Activated CD4-positive, alpha-beta T cell treated with anti-CD3 and anti-CD28 coated beads for 36 hours (primary cell): ENCODE measurements at places on chromosomes 1 and 21.
A peak's percentile ranks its signal among the peaks of the same experiment; 100 is the strongest.

GRCh38 chr1:242100921-242101320 is 102.0 kb upstream of the MAP1LC3C start:
- DNase-seq: no peak

DNA sequence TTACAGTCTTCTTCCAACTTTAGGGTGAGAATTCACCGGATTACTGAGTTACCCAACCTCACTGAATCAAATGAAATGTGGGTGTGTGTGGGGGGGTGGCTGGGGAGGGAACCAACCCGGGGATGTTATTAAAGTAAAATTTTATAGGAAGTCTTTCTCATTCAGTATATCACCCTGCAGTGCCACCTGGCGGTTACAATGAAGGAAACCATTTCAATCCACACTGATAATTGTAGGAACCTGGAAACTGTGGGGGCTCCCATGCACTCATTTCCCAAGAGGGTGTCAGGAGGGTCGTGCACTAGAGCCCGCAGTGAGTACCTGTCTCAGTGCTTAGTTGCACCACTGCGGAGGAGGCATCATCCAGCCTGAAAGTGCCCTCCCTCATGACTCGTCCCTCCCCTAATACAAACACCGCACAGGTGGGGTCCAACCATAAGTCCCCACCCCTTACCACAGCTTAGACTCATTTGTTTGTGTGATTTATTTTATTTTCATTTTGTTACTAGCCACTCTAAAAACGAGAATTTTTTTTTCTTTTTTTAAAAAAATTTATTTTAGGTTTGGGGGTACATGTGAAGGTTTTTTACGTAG is 29.1 kb upstream of the IGSF5 start:
- DNase-seq: peak; percentile 66

GRCh38 chr1:172801771-172802322 is 142.9 kb downstream of the FASLG start:
- DNase-seq: no peak

DNA sequence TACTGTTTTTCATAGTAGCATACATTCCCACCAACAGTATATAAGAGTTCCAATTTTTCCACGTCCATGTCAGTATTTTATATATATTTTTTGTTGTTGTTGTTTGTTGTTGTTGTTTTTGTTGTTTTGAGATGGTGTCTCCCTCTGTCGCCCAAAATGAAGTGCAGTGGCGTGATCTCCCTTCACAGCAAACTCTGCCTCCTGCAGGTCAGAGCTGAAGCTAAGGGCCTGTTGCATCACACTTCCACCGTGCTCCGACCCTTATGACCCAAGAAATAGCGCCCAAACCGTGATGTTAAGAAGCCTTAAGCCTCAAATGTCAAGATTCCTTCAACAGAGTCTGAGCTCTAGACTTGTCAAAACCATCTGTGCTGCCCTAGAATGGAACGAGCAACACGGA is 2032.3 kb downstream of the MRPL39 start:
- DNase-seq: no peak

- no peak for DNase-seq
Observed at GRCh38 chr1:93620172-93620840, 61.3 kb downstream of the BCAR3 start.

GRCh38 chr1:110094931-110095654 is 17.1 kb upstream of the UBL4B start:
- no peak for DNase-seq

- no peak for DNase-seq
Observed at GRCh38 chr1:156203331-156203730, 9.4 kb downstream of the SLC25A44 start.

DNA sequence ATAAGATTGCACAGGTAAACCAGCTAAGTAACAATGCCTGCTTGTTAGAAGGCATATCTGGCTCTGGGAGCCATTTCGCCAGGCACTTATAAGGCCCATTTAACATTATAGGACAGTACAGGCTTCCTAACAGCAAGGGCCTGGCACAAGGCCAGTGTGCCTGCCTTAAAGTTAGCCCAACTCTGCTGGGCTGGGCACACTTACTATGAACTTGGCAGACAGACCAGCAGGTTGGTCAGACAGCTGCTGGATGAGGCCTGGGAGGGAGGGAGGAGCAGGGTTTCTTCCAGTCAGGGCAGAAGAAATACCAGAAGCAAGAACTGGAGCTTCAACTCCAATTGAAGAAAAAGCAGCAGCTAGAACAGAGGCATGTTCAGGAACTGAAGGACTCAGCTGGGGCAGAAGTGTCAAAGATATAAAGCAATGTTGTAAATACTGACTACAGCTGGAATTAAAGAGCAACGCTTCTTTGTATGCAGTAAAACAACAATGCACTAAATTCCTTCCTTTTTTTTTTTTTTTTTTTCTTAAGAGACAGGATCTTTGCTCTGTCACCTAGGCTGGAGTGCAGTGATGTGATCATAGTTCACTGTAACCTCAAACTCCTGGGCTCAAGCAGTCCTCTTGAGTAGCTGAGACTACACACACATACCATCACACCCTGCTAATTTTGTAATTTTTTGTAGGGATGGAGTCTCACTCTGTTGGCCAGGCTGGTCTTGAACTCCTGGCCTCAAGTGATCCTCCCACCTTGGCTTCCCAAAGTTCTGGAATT is 4.9 kb downstream of the CACHD1 start:
- no peak for DNase-seq

DNA sequence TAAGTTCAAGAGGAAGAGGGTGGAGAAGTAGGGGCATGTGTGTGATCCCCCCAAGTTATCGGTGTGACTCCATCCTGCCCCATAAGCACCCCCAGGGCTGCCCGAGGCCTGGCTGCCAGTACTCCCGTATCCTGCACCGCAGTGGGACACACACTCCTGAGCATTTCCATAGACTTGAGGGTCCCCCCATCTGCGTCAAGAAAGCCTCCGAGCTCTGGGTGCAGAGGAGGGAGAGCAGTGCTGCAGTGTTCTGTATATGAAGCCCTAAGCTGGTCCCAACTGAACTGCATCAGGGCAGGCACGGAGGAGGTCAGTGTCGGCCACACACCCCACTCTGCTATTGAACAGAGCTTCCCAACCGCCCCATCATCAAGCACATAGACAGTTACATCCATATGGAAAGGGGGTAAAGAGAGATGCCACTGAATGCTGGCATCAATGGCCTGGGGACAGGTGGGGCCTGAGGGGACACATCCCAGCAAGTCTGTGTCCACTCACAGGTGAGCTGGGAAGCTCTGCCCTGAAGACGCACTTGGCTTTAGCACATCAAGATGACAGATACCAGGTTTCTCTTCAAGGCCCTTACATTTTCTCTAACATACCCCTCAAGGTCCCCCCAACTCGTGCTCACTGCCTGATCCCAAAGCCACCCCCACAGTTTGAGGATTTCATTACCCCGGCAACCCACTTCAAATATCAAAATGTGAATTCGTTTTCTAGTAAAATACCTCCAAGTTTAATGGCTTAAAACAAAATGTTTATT is 64.3 kb downstream of the EVA1C start:
- DNase-seq: no peak

DNA sequence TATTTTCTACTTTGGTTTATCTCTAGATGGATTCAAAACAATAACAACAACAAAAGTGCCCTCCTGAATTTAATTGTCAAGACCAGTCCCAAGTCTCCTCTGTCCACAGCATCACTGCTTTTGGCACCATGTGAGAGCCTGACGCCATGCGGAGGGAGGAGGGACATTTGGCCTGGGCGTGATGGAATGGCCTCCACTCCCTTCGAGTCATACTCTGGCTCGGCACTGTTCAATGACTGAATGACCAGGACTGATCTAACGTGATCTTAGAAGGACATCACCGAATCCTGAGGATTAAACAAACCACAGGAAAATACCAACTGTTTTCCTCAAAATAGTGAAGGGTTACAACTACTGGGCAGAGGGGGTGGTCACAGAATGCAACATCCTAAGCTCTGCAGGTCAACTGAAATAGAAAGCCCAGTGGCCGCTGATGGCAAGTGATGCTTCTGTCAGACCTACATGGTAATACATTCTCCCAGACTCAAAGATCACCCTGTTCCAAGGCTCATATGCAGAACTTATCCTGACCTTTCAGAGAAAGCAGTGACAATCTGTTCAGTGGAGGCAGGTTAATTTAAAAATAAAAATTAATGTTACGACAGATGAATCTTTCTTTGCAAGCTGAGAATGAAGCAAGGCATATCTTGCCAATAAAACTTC is 19.1 kb downstream of the SRSF4 start:
- DNase-seq: no peak

DNA sequence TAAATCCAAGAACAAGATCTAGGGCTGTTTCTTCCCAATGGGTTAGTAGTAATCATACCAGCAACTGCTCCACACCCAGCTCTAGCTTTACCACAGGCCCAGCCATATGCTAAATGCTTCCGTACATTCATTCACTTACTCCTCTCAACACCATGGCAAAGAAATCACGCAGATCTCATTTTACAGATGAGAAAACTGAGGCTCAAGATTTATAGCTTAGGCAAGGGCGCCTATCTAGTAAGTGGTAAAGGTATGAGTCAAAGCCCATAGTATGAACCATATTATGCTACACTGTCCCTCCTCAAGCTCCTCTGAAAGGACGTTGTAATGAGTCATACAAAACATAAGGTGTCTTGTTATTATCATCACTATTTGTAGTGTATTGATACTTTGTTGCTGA is 82.2 kb downstream of the NIBAN1 start:
- peak; percentile 48 for DNase-seq

GRCh38 chr1:181936269-181936668 is 125.2 kb downstream of the ZNF648 start:
- peak; percentile 32 for DNase-seq

GRCh38 chr1:198601936-198602889 is 36.6 kb upstream of the PTPRC start:
- DNase-seq: peak; percentile 72

DNA sequence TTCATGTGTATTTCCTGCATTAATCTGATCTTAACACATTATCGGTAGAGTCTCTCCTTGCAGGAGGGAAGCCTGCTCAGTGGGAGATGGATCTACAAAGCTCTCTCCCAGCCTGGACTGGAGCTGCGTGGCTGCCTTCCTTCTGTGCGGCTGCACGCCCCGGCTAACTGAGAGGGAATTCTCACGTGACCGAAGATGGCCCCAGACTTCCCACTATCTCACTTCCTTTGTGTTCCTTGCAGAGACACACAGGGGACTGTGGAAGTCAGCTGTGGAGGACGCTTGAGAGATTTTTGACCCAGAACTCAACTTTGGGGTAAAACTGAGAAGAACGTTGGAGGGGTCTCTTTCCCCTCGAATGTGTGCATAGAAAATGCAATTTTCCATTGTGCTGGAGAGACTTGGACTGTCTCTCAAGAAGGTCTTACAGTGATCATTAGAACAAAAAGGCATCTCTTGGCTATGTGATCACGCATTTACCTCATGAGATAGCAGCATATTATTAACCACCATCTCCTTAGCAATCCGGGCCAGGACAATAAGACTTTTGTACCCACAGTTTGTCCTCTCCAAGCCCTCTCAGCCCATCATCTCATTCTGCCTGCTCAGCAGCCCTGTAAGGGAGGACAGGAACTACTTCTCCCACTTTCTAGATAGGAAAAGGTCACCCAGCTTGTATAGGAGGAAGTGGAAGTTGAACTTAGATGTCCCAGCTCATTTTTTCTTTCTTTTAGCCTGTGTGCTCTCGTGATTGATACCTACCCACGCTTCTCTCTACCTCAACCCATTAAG is 49.3 kb upstream of the TARBP1 start:
- DNase-seq: no peak

- no peak for DNase-seq
Observed at GRCh38 chr1:41436281-41437010, 48.0 kb downstream of the EDN2 start.

DNA sequence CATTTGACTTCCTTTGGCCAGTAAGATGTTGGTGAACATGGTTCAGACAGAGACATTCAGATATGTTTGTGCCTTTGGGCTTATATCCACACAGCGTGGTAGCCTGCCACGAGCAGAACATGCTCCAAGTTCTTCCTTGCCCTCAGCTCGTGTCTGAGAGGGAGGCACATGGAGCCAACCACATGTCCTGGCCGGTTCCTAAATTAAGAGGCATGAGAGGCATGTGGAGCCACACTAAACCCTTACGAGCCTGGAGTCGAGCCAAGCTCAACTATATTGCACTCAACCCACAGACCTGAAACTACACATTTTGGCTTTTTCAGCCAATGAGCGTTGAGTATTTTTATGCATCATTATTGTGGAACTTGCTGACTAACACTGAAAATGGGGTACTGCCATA is 133.7 kb upstream of the KCNK1 start:
- DNase-seq: peak; percentile 20

DNA sequence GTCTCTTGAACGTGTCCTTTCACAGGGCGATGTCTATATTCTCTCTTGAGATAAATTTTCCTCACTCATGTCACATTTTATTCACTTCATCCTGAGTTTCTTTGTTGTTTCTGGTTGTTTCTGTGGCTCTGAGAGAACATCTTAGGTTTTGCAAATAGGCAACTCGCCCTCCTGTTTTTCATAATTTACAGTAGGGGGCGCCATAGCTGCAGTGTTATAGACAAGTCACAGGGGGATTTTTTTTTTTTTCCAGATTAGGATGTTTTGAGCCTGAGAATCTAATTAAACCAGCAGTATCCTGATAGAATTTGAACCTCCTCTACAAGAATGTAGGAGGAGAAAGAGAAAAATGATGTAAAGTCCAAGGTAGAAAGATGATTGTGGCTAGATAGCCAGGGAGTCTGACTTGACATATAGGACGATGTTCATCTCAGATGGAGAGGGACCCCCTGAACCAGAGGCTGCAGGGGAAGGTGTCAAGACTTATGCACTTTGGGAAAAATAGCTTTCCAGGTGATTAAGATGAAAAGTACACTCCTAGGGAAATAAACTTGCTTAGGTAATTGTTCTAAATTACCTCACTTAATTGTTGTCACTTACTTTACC is 76.3 kb downstream of the ZP4 start:
- DNase-seq: no peak

DNA sequence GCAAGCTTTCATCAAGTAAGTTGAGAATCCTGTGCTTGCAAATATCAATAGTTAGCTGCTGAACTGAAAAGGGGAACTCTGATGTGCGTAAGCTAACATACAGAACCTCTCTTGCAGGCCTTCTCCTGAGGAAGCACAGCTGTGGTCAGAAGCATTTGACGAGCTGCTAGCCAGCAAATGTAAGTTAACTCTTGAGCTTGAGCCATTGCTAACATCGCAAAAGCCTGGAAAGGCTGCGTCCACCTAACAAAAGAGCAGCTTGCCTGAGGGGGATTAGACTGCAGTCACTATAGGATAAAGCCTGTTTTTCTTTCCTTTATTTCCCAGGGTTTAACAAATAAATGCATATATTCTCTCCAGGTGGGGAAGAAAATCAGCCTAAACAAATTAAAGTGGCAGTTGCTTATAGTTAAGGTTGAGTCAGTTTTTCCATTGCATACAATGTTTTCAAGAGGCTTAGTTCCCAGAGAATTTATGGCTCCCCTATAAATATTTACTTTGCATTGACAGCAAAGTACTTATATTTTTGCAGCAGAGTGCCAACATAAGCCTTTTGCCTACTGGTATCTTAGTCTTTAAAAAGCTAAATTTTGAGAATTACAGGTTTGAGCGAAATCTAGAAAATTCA is 1.5 kb downstream of the RGS2 start:
- no peak for DNase-seq

GRCh38 chr1:12491656-12492055 is 126.4 kb downstream of the DHRS3 start:
- DNase-seq: no peak
